ENCODE measurements at places on chromosomes 12 and 14. TPM values are rescaled to one million over a fixed set of nuclear protein-coding genes. Genes with fewer than 3 reads are reported as not detected.

GLIPR1L1 gene
- total RNA-seq: not detected

HOXC12 gene
- total RNA-seq: not detected

DNA sequence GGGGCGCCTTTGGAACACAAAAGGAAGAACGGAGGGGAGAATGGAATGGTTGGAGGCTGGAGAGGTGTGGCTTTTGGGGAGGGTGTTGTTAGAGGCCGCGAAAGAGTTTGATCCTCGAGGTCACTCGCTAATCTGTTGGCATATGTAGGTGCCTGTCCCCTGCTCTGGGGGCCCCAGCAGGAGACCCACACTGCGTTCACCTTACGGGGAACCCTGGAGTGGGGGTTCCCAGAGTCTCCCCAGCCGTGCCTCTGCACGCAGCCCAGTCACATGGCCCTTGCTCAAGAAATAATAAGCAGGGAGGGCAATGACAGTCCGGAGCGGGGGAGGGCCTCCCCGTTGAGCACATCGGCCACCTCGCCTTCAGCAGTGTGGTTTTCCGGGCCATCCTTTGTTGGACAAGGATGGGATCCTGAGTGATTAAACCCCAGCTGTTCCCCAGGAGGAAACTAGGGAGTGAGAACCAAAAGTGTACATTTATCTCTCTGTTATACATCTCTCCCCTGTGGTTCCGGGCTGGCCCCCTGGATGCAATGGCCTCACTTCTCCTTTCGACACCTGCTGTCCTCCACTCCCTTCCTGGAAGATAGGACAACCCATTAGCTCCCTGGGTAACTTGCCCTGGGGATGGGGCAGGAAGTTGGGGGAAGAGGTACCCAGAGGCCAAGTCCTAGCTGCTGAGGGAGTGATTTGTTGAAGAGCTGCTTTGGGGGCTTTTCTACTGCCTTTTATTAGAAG is 1.3 kb downstream of the PLEKHG3 start:
- peak; percentile 84 for DNase-seq

GRCh38 chr12:3464561-3464960 is 26.4 kb upstream of the PRMT8 start:
- DNase-seq: peak; percentile 42

DNA sequence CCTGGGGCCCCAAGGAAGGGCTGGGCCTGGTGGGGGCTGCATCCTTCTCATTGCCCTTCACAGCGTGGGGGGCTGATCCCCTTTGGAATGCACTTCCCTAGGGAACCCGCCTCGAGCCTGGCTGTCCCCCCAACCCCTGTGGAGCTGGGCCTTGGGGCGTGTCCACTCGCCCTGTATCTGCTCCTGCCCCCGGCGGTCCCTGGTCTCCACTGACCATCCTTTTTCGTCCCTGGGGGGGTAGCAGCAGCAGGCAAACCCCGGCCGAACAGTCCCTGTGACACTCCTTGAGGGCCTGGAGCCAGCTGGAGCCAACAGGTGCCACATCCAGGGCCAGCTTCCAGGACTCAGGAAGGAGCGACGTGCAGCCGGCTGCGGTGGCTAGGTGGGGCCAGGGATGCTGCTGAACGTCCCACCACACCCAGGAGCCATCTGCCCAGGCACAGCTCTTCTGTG is 9.4 kb upstream of the GPR132 start:
- no peak for DNase-seq

- peak; percentile 78 for DNase-seq
Observed at GRCh38 chr14:89041257-89041582, 216.8 kb downstream of the TTC8 start.

RTL1 gene
- total RNA-seq: not detected

LRP1-AS gene
- total RNA-seq: not detected

GRCh38 chr12:12745576-12746211 is 28.5 kb downstream of the CDKN1B start:
- DNase-seq: no peak

GRCh38 chr12:26255893-26256645 is 60.7 kb downstream of the SSPN start:
- no peak for DNase-seq

DNA sequence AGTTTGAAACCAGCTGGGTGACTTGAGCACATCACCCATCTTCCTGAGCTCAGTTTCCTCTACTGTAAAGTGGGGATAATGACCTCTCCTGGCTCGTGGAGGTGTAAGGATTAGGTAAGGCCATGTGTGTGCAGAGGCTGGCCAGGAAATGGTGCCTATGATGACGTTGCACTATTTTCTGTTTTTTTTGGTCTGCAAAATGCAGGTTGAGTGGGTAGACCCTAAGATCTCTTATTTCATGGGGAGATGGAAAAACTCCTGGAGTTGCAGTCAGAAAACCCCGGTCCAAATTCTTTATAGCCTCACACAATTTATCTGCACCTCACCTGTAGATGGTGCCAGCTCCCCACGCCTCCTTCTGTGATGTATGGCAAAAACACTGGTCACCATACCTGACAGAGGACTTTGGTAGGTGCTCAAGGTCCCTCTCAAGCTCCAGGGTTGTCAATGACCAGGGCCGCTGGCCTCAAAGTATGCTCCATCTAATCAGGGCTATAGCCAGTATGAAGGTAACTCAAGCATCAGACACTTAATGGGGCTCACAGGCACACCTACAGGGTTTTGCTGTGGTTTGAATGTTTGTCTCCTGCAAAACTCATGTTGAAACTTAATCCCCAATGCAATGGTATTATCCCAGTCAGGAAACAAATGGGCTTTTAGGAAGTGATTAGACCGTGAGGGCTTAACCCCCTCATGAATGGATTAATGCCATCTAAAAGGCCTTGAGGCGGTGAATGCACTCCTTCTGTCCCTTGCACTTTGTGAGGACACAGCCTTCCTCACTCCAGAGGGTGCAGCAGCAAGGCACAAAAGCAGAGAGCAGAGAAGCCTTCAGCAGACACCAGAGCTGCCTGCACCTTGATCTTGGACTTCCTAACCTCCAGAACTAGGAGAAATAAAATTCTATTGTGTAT is 17.6 kb downstream of the C14orf132 start:
- no peak for DNase-seq

RPL10L gene
- total RNA-seq: not detected

- peak; percentile 93 for DNase-seq
Observed at GRCh38 chr12:3218228-3219171, 141.3 kb downstream of the TSPAN9 start.

CCND2 gene
- total RNA-seq: 129 TPM

DNA sequence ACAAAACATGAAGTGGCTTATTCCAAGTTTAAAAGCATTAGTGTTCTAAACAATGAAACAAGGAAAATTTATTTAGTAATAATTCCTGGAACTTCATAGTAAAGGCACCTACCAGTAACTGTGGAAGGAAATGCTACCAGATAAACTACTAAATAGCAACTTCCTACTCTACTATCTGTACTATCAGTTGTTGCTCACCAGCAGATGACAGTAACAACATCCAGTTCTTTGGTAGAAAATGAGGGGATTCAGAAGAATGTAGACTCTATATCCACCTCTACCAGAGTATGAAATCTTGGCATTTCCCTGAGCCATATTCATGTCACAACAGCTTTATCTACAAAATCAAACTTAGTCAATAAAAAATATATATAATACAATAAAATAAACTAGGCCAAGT is 3.1 kb downstream of the ENTPD5 start:
- DNase-seq: no peak

DNA sequence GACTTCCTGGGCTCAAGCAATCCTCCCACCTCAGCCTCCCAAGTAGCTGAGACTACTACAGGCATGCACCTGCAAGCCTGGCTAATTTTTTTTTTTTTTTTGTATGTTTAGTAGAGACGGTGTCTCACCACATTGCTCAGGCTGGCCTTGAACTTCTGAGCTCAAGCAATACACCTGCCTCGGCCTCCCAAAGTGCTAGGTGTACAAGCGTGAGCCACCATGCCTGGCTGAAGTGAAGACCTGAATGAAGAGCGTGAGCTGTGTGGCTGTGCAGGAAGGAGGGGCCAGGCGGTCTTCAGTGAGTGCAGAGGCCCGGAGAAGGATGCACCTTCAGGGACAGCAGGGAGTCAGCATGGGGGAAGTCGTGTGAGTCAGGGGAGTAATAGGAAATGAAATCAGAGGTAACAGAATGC is 14.9 kb upstream of the NFKBIA start:
- no peak for DNase-seq

OR6C2 gene
- total RNA-seq: not detected

CLECL1 gene
- not detected for total RNA-seq

DNA sequence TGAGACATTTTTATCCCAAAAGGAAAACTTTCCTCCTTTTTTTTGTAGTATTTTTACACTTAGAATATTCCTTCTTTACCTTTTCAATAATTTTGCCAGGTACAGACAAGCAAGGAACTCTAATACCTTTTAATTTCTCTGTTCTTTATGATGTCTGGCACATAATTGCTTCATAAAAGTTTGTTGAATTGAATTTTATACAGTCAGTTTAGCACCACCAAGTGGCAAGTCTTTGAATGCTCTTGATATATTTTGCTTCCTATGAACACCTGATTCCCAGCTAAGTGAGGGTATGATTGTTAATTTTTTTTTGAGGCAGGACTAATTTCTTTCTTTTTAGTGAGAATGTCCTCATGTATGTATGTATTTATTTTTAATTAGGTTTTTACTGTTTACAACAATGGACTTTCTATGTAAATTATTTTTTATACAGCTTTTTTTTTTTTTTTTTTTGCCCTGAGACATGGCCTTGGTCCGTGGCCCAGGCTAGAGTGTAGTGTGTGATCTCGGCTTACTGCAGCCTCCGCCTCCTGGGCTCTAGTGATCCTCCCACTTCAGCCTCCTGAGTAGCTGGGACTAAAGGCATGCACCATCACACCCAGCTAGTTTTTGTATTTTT is 6.9 kb downstream of the TBC1D15 start:
- no peak for DNase-seq

DNA sequence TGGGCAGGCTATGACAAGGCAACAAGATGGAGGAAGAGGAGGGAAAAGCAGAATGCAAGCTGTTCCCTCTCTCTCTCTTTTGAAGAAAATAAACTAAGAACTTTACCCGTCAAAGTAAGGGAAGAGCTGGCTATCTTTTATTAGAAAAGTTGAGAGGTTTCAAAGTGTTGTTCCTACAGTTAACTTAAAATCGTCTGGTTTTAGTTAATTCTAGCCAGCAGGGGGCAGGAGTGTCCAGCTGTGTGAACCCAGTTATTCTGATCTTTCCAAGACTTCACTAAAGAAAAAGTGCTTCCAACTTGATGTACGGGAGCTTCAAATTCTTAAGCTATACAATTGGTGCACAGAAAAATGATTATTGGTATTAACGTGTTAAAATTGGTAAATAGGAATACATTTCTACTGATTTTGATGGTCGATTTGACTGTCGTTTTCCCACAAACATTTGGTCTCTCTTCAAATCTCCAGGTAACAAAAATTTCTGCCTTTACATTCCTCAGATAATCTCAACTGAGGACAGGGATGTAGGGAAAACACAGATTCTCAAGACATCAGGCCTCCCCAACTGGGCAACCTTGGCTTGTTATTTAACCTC is 28.4 kb upstream of the MON2 start:
- no peak for DNase-seq

SMCO2 gene
- 0.67 TPM for total RNA-seq

DNA sequence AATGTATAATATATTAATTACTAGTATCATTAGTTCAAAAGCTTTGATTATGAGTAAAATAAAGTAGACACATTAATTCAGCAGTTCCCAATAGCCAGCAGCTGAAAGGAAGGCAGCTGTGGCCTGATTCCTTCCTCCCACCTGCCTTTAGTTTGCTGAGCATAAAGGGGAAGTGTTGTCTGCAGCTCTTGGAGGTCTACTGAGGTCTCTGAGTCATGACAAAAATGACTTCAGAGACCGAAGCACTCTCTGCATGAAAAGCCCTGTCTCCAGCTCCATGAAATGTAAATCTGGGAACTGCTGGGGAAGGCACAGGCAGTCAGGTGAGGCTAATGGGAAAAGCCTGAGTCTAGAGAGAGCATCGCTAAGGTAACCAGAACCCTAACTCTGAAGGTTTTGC is 165.4 kb downstream of the NRXN3 start:
- no peak for DNase-seq

Data from posterior vena cava (tissue), 2 donors.